Stimulated activated CD8-positive, alpha-beta memory T cell treated with anti-CD3 and anti-CD28 coated beads, Interleukin-4, amount 100 ng/mL, for 4 hours (primary cell): ENCODE measurements at places on chromosomes 2 and 18.

GRCh38 chr2:33312355-33312754 is 164.1 kb upstream of the RASGRP3 start:
- DNase-seq: no peak

- DNase-seq: no peak
Observed at GRCh38 chr2:128727914-128728313, 409.2 kb upstream of the HS6ST1 start.

GRCh38 chr2:223941579-223942277 is 3.4 kb downstream of the WDFY1 start:
- peak; percentile 41 for DNase-seq

DNA sequence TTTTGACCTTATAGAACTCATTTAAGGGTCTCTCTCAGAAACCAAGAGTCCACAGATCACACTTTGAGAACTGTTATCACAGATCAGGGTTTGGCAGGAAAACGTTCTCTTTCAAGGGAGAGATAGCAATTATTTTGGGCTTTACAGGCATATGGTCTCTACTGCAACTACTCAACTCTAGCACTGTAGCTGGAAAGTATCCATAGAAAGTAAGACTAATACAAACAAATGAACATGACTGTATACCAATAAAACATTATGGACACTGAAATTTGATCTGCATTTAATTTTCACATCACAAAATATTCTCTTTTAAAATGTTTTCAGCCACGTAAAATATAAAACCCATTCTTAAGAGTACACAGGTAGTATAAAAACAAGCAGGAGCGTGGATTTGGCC is 100.5 kb downstream of the TRIP12 start:
- DNase-seq: no peak

GRCh38 chr2:65018141-65018582 is 29.0 kb downstream of the SLC1A4 start:
- DNase-seq: no peak

- DNase-seq: no peak
Observed at GRCh38 chr2:25018681-25019080, 23.2 kb upstream of the EFR3B start.

GRCh38 chr2:30339071-30339470 is 107.7 kb downstream of the LBH start:
- DNase-seq: no peak

GRCh38 chr18:74589811-74590210 is 7.9 kb upstream of the ZNF407 start:
- DNase-seq: no peak

- DNase-seq: no peak
Observed at GRCh38 chr18:21191596-21192307, 50.3 kb upstream of the GREB1L start.

DNA sequence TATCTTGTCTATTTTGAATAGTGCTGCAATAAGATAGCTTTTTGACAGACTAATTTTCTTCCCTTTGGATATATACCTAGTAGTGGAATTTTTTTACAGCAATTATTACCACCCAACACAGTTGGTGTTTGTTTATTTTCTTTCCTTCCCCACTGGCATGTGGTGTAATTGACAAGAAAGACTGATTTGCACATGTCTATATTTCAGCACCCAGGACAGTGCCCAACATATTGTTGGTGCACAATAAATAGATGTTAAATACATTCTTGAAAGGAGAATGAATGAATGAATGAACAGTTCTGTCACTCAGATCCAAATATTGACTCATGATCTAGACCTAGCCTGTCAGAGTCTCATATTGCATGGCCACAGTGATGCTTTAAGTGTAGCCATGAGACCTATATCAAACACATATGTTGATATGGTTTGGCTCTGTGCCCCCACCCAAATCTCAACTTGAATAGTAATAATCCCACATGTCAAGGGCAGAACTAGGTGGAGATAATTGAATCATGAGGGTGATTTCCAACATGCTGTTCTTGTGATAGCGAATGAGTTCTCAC is 538.2 kb downstream of the NYAP2 start:
- DNase-seq: no peak

DNA sequence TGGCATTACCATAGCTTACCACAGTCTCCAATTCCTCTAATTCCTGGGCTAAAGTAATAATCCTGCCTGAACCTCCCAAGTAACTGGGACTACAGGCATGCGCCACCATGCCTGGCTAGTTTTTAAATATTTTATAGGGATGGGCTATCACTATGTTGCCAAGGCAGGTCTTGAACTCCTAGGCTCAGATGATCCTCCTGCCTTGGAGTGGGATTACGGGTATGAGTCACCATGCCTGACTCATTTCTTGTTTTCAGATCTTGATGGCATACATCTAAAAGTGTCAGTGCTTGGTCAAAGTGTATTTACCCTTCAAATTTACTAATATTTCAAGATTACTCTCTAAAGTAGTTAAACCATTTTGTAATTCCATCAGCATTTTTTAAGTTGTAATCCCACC is 9.4 kb upstream of the SOCS6 start:
- DNase-seq: no peak

GRCh38 chr2:190119257-190119656 is 56.7 kb upstream of the MSTN start:
- DNase-seq: peak; percentile 28

DNA sequence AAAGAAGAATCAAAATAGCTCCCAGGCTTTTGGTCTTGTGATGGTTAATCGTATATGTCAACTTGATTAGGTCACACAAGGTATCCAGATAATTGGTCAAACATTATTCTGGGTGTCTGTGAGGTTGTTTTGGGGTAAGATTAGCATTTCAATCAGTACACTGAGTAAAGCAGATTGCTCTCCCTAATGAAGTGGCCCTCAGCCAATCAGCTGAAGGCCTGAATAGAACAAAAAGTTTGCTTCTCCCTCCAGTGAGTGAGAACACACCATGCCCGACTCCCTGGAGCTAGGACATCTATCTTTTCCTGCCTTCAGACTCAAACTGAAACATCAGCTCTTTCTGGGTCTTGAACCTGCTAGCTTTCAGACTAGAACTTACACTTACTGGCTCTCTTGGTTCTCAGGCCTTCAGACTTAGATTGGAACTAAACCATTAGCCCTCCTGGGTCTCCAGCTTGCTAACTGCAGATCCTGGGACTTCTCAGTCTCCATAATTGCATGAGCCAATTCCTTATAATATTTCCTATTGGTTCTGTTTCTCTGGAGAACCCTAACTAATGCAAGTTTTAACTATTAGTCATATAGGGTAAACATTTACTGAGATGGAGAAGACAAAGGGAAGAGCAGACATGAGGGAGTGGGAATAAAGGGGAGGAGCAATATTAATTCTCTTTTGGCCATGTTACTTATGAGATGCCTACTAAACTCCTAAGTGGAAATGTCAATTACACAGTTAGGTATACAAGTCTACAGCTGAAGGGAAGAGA is 25.5 kb downstream of the LNPK start:
- DNase-seq: no peak

- DNase-seq: no peak
Observed at GRCh38 chr2:73640511-73640911, 1.7 kb downstream of the NAT8 start.

DNA sequence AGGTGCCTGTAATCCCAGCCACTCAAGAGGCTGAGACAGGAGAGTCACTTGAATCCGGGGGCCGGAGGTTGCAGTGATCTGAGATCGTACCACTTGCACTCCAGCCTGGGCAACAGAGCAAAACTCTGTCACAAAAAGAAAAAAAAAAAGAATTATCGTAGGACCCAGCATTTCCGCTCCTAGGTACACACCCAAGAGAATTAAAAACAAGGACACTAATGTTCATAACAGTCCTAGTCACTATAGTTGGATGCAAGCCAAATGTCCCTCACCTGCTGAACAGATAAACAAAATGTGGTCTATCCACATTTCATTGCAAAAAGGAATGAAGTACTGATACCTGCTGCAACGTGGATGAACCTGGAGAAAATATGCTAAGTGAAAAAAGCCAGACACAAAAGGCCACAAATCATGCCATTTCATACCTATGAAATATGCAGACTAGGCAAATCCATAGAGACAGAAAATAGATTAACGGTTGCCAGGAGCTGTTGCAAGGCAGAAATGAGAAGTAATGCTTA is 21.2 kb downstream of the ADRA2B start:
- DNase-seq: no peak

GRCh38 chr18:22314001-22314400 is 103.7 kb downstream of the CTAGE1 start:
- DNase-seq: no peak

- DNase-seq: no peak
Observed at GRCh38 chr2:167966937-167967913, 280.2 kb downstream of the STK39 start.

- DNase-seq: no peak
Observed at GRCh38 chr2:230664128-230664527, 48.5 kb upstream of the CAB39 start.

- no peak for DNase-seq
Observed at GRCh38 chr2:120373424-120373823, 27.5 kb downstream of the INHBB start.

GRCh38 chr18:22069916-22070315 is 99.5 kb upstream of the GATA6 start:
- DNase-seq: no peak

- no peak for DNase-seq
Observed at GRCh38 chr18:2223849-2224248, 347.5 kb downstream of the METTL4 start.

DNA sequence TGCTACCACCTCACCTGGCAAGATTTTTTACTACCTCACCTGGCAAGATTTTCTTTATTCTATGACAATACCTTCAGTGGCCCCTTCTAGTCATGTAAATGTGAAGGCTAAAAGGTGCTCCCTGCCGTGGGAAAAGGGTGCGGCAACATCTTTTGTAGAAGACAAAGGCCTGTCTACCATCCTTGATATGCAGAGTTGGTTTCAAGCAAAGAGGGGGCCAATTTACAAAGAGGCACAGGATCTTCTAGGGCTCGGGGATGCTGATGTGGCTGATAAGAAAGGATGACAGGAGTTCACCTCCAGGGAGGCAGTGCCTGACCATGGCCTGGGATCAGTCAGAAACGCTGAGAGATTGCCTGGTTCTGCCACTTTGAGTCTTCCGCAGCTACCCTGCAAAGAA is 165.4 kb upstream of the SLC1A4 start:
- no peak for DNase-seq

DNA sequence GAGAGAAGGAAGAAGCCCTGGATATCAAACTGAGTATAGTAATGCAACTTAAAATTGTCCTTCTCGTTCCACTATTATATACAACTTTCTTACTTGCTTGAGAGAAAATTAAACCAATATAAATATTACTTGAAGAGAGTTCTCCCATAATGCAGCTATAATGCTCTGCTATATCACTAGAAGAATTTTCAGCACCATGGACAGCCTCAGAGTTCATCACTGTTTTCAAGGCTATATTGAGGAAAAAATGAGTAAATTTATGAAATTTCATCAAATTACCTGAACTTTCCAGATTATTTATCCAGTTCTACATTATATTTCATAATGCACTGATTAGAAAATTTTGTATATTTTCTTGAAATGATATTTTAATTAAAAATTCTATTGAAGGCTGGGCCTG is 1053.5 kb upstream of the FAM98A start:
- no peak for DNase-seq

GRCh38 chr2:44941551-44942234 is at the start of gene SIX3:
SIX3 (plus strand) TSS chr2:44941702; CDS start chr2:44942105, 403 bp downstream.
- no peak for DNase-seq

DNA sequence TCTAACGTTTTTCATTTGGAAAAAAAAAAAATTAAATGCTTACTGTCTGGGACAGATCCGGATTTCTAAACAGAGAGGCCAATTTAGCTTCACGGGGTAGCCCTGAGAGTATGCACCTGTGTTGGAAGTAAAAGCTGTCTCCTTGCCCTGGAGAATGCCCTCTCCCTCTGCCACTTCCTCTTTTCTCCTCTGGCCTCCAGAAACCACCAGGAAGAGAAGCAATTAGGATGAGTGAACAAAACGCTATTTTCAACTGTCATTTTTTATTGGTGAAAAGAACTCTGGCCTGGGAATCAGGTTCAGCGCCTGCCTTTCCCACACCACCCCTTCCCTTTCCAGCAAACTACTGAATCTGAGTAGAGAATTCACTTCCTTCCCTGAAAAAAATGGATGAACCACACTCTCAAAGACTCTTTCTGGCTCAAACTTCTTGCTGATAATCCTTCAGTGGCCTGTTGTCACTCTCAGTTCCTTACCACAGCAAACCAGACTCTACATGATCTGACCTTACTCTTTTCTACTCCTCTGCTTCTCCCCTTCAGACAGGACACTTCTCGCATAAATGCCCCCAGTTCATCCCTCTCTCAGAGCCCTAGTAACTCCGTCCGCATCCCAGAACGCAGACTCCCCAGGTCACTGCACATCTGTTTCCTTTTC is 29.8 kb downstream of the KLF7 start:
- no peak for DNase-seq

DNA sequence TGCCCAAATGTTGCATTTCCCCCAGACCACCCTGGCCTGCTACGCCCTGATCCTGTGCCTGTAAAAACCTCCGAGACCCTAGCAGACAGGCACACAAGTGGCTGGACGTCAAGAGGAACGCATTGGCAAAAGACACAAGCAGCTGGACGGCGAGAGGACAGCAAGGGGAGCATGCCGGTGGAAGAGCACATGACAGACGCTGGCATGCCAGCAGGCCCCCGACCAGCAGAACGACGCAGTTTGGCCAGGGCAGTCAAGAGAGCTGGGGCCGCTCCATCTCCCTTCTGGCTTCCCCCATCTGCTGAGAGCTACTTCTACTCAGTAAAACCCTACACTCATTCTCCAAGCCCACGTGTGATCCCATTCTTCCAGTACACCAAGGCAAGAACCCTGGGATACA is 42.1 kb downstream of the SAP130 start:
- DNase-seq: no peak

DNA sequence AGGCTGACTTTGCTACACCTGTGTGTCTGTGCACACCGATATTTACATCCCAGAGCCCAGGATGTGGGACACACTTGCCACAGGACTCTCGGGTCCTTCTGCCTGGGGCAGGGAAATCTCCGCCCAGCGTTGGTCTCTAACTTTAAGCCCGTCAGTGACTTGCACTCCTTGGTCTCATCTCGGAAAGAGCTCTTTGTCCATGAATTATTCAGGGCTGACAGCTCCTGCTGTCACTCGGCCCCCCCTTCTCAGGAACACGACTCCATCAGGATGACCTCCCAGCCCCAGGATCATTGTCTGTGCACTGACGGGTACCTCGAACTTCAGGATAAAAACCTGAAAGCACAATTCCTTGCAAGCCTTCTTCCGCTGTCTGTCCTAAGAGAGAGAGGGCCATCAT is 26.6 kb downstream of the PLB1 start:
- DNase-seq: no peak

DNA sequence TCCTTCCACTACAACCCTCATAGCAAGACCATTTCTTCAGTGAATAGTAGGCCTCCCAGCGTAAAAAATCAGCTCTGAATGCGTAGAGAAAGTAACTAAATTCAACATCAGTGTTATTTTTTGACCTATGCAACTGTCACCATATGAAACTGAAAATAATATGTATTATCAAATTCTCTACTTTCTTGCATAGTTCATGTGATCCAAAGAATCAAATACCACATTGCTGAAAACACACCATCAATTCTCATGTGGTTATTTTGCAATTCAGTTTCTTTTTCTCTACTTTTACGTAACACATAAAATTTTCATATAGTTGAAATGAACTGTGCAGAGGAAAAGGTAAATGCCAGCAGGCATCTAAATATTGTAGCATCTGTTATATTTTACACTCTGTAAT is 208.5 kb upstream of the SPOPL start:
- no peak for DNase-seq

- no peak for DNase-seq
Observed at GRCh38 chr2:174717273-174717672, 47.0 kb downstream of the CHRNA1 start.
